ENCODE measurements at places on chromosomes 6 and 20. TPM values are rescaled to one million over a fixed set of nuclear protein-coding genes. Genes with fewer than 3 reads are reported as not detected.

The HCRTR2 gene
- total RNA-seq, result not detected

The GLP1R gene
- not detected for total RNA-seq

The ELOVL4 gene
- 3.1 TPM for total RNA-seq

The FNDC1 gene
- total RNA-seq, result 0.23 TPM

The PLTP gene
- total RNA-seq, result 21.9 TPM

The PRR18 gene
- not detected for total RNA-seq

The HSPA1L gene
- total RNA-seq, result 0.98 TPM

The TBXT gene
- total RNA-seq, result not detected

The C4A gene
- 23.1 TPM for total RNA-seq

All from smooth muscle cell of the coronary artery (primary cell).